ENCODE measurements at places on chromosomes 4 and X.

DNA sequence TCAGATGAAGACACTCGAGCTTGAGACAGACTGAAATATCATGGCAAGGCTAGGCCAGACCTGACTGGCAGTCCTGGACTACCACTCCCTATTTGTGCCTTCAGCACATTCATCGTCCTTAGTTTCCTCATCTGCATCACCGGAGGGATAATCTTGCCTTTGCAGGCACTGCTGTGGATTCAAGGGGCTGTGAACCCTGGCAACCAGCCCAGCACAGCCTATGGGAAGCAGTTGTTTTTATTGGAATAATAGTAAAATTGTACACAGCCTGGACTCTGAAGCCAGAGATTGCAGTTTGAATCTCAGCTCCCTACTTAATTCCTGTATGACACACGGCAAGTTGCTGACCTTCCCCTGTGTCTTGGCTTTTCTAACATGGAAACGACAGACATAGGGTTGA lies 161.0 kb downstream of the NSUN7 start:
- DNase-seq, result no peak

GRCh38 chr4:138555108-138555507 lies 313.0 kb upstream of the SLC7A11 start:
- peak; percentile 3 for DNase-seq

DNA sequence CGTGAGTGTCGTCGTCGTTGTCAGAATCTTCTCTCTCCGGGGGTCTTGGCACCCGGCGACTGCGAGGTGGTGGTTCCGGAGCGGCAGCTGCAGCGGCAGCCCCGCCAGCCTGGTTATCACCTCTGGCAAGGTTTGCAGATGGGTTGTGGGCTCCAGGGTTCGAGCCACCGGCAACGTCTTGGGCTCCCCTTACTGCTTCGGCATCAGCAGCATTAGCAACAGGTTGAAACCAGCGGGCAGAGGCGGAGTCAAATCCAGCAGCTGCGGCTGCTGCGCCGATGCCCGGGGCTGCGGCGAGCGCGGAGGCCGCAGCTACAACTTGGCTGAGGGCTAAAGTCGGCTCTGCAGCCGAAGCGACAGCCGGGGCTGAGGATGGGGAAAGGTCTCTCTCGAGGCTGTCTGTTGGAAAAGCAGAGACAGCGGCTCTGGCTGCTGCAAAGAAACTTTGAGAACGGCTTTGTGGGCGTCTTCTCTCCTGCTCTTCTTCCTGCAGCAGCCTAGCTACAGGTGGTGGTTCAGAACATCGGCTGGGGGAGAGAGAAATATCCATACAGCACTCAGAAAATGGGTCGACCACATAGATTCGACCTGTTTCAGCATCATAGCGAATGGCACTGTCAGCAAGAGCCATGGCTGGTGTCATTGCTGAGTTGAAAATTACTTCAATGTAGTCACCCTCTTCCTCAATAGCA lies 3.6 kb downstream of the IRS4 start:
- DNase-seq, result no peak

GRCh38 chrX:124829930-124830329 lies 483.6 kb downstream of the SH2D1A start:
- no peak for DNase-seq

DNA sequence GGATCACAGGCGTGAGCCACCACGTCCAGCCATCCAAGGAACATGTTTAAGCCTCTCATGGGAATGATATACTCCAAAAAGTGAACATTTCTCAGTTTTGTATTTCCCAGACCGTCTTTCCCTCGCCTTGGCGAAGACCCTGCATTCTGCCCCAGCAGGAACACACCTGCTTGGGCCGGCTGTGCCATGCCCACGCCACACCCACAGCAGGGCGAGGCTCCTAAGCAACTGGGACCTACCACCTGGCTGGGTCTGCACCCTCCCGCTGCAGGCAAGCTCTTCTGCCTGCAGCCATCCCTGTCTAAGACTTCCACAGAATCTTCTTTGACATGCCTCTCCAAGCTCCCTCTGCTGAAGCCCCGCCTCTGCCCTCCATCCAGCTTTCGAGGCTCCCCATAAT lies 3.6 kb downstream of the CCNQ start:
- no peak for DNase-seq

DNA sequence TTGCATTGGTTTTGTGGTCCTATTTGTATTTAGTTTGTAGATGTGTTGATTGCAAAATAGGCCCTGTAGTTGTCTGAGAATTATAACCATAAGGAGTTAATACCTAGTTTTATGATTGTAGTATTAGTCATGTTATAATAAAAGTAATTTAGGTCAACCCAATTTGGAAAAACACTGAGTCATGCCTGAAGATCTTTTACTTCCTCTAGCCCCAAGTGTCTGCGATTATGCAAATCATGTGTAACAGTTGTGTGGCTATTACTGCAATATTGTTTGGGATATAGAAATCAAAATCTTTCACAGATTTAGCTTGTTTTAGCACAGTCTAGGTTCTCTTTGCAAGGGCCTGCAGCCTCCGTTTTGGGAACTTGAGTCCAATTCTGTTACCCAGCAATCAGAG lies 12.6 kb downstream of the SRD5A3 start:
- DNase-seq, result peak; percentile 40

DNA sequence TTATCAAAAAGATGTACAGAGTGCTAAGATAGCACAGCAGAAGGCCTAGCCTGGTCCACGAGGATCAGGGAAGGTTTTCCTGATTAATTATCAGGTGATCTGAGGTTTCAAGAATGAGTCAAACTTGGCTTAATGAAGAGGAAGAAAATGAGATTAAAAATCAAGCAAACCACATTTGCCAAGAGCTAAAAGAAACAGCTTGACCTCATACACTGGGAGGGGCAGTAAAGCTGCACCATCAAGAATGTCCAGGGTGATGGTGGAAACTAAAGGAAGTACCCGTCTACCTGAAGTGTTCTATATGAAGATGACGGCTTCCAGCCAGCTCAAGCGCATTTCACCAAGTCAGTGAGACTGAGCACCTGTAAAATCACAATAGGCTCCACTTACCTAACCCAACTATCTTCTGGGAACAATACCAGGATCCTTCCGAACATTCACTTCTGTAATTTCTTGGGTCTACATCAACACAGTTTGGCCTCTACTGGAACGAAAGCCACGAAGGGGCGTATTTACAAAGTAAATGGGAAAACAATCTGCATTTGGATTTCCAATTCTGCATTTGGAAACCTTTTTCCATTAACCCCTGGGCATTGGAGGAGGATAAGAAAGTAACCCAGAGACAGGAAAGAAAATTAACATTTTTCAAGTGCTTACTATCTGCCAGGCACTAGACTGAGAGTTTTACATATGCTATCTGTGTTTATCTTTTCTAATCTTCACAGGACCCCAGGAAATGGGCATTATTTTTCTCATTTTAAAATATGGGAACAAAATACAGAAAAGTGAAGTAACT lies 114.0 kb upstream of the DCLK2 start:
- no peak for DNase-seq

GRCh38 chr4:70749313-70749712 lies 27.5 kb downstream of the RUFY3 start:
- no peak for DNase-seq

GRCh38 chr4:133146574-133147241 lies 2.4 kb upstream of the PCDH10 start:
- DNase-seq, result no peak

- DNase-seq, result no peak
These were observed 19.8 kb upstream of the BEND4 start for GRCh38 chr4:42172128-42172790.

GRCh38 chr4:35942092-35942491 lies 302.2 kb downstream of the ARAP2 start:
- DNase-seq, result no peak

DNA sequence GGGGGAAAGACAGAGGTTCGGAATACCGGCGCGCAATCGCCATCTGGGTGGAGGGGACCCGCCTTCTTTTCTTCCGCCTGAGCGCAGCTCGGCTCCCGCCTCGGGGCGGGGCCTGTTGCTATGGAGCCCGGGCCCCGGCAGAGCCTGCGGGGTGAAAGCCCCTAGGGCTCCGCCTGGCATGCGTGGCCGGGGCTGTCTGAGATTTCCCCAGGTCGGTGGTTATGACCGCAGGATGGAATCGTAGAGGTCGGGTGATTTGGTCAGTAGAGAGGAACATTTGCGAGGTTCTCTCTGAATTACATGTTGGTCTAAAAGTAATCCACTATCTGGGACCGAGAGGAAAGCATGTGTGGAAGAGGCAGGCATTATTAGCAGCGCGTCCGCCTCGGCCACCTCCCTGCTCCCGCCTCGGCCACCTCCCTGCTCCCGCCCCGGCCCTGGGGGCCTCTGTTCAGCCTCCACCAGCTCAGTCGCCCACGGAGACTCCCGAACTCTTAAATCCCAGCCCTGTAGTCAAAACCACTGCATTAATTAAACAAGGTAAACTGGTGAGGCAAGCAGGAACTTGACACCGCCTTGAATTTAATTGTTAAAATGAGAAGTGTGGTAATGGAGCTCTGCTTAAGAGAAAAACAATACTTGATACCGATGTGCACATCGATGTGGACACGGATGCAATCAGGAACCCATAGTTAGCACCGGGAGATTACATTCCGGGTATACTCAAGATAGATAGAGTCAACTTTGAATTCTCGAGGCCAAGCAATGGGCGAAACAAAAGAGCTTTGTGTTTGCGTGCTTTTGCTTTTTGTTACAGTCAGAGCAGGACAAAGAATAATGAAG lies 45.2 kb downstream of the TRIM2 start:
- peak; percentile 72 for DNase-seq

DNA sequence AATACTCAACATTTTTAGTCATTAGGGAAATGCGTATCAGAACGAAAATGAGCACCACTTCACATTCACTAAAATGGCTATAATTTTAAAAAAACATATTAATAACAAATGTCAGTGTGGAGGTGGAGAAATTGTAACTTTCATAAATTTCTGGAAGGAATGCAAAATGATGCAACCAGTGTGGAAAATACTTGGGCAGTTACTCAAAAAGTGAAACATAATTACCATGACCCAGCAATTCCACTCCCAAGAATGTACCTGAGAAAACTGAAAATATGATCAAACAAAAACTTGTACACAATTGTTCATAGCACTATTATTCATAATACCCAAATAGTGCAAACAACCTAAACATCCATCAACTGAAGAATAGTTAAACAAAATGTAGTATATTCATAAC lies 76.1 kb upstream of the FAM241A start:
- DNase-seq, result no peak

DNA sequence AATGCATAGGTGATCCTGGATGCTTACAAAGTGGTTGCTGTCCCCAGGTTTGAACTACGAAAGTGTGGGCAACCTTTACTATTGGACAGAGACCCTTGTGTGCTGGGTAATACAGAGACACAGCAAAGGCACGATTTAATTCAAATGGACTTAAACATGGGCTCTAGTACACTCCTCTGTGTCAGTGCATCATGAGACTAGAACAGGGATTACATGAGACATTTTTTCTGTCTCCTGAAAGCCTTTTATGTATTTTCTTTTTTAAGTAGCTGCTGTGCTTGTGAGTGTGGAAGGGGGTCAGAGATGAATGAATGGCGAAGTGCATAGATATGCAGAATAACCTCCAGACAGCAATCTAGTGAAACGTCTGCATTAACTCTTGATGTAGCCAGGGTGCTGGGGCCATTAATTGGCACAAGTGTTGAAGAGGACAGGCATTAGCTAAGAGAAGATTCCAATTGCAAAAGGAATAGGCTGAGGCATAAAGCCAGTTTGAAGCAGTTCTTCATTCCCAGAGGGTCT lies 218.4 kb downstream of the STIM2 start:
- DNase-seq, result no peak

DNA sequence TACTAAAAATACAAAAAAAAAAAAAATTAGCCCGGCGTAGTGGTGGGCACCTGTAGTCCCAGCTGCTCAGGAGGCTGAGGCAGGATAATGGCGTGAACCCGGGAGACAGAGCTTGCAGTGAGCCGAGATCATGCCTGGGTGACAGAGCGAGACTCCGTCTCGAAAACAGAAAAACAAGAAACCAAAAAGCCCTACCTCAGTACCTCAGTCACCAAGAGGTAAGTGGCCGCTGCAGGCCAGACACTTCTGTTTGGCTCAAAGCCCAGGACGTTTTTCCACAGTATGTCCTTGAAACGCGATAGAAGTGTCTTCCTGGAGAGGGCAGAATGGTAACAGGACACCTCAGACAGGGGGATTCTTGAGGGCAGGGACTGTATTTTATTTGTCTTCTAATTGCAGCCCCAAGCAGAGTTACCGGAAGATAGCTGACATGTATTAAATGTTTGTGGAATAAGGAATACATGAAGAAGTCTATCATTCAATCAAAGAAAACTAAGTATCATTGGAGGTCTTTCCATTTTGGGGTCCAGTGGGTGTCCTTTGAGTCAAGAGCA lies 63.6 kb downstream of the CLNK start:
- no peak for DNase-seq

DNA sequence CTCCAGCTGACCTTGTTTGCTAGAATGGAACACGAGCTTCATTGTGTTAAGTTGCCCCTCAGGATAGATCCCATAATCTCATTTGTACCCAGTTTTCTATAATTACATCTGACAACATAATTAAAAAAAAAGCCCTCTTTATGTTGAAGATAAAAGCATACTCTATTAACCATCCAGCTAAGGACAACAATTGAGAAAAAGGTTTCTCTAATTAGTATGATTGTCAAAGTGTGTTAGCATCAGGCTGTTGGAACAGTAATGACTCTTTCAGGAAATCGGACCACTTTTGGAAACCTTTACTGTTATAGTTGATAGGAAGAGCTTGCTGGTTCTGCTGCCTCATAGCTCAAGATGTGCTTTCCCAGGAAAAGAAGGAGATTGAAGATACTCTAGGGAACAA lies 172.6 kb downstream of the FHIP1A start:
- DNase-seq, result no peak
